ENCODE measurements at places on chromosomes 7 and 10. TPM values are rescaled to one million over a fixed set of nuclear protein-coding genes. Genes with fewer than 3 reads are reported as not detected.

TMEM184A gene
- 0.28 TPM for total RNA-seq

TMEM225B gene
- not detected for total RNA-seq

OR13A1 gene
- not detected for total RNA-seq

VSTM2A gene
- total RNA-seq, result not detected

ANKRD16 gene
- total RNA-seq, result 1.9 TPM

RET gene
- 0.12 TPM for total RNA-seq

UCN3 gene
- total RNA-seq, result not detected

PDK4 gene
- total RNA-seq, result 712 TPM

CLDN4 gene
- not detected for total RNA-seq

WIPF3 gene
- 1.3 TPM for total RNA-seq

RNF32 gene
- total RNA-seq, result not detected

AOC1 gene
- total RNA-seq, result not detected

MSMB gene
- total RNA-seq, result not detected

DNAJC12 gene
- total RNA-seq, result 2.6 TPM

SUN3 gene
- not detected for total RNA-seq

ST7 gene
- total RNA-seq, result 48.1 TPM

HMX2 gene
- not detected for total RNA-seq

SMKR1 gene
- not detected for total RNA-seq

TMEM236 gene
- 0.41 TPM for total RNA-seq

KLF14 gene
- total RNA-seq, result not detected

MAT1A gene
- not detected for total RNA-seq

RBM20 gene
- 59.9 TPM for total RNA-seq

AFAP1L2 gene
- total RNA-seq, result 6.3 TPM

OPALIN gene
- total RNA-seq, result not detected

PALD1 gene
- 8.5 TPM for total RNA-seq

NPSR1 gene
- total RNA-seq, result not detected

FAM25C gene
- total RNA-seq, result not detected

EIF4H gene
- total RNA-seq, result 203 TPM

NEUROD6 gene
- not detected for total RNA-seq

HOXA7 gene
- total RNA-seq, result not detected

ACSL5 gene
- 12.0 TPM for total RNA-seq

ZNF511 gene
- total RNA-seq, result 31.9 TPM

ATP6V0A4 gene
- not detected for total RNA-seq

CALHM1 gene
- total RNA-seq, result not detected

VWDE gene
- total RNA-seq, result 14.4 TPM

AKR1C1 gene
- 174 TPM for total RNA-seq

CPED1 gene
- 19.0 TPM for total RNA-seq

ZC3HAV1L gene
- 9.4 TPM for total RNA-seq

ASZ1 gene
- total RNA-seq, result not detected

PARD3 gene
- 41.6 TPM for total RNA-seq

PAPOLB gene
- total RNA-seq, result 0.11 TPM

LRIT1 gene
- not detected for total RNA-seq

ANXA8 gene
- 39.8 TPM for total RNA-seq

PRTFDC1 gene
- total RNA-seq, result 5.6 TPM

FAM25G gene
- total RNA-seq, result not detected

SPDYE16 gene
- total RNA-seq, result not detected

SVOPL gene
- total RNA-seq, result not detected

TUBAL3 gene
- total RNA-seq, result 1.7 TPM

C10orf53 gene
- total RNA-seq, result not detected

DENND11 gene
- 10.6 TPM for total RNA-seq

AP4M1 gene
- 12.2 TPM for total RNA-seq

DLX6 gene
- not detected for total RNA-seq

Measured in right atrium auricular region (tissue), 2 donors.